ENCODE measurements at places on chromosomes 5 and 9. TPM values are rescaled to one million over a fixed set of nuclear protein-coding genes. Genes with fewer than 3 reads are reported as not detected.

C9orf50 gene
- total RNA-seq: not detected

MYOZ3 gene
- total RNA-seq: 18.1 TPM

DNA sequence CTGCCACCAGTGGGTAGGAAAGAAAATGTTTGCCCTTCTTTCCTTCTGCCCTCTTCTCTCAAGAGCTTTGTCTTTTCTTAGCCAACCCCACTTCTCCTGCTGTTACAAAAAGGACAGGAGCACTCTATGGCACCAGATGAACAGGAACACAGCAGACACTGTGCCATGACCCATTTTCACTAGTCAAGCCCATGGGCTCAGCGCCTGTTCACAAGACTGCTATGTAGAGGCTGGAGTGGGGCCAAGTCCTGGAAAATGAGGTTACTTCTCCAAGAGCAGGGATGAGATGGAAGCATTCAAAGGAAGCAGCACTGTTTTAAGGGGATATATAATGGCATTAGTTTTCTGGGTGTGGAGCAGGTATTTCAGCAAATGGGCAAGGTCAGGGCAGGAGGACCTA is 46.8 kb upstream of the GRAMD2B start:
- peaks cover 3% of the 10 kb centered on the region for H3K4me1 ChIP-seq
- no peaks in the 10 kb centered on the region for H3K36me3 ChIP-seq
- no peak overlapping the region for H3K27ac ChIP-seq
- H3K4me3 ChIP-seq: no peak overlapping the region
- DNase-seq: no peak

DNA sequence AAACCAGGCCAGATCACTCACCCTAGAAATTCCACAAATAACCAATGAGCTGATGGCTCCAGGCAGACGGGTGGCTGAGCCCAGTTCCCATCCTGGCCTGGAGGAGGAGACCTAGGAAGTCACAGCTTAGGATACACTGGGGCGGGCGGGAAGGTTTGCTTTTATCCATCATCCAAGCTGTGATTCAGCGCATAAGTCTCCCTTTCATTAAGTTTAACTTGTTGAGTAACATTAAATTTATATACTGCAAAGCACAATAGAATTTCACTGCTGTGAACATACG is 55.7 kb downstream of the THBS4 start:
- no peak overlapping the region for H3K27ac ChIP-seq
- no peaks in the 10 kb centered on the region for H3K36me3 ChIP-seq
- H3K4me3 ChIP-seq: no peak overlapping the region
- peaks cover 4% of the 10 kb centered on the region for H3K4me1 ChIP-seq
- DNase-seq: peak; percentile 43
- H3K27me3 ChIP-seq: no peaks in the 10 kb centered on the region

DNA sequence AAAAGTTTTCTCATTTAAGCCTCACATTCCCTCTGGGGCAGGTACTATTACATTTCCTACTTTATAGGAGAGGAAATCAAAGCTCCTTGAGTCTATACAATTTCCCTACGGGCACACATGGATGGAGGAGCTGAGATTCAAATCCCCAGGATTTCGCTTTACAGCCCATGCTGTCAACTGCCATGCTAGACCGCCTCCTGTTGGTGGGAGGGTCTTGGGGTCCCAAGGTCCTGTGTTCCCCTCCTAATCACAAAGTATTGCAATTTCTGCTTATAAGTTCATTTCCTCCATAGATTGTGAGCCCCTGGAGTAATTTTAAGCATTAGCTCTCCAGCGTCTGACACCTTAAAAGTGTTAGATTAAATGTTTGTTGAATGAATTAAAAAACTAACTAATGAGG is 95.9 kb upstream of the SMARCA2 start:
- H3K27ac ChIP-seq: no peak overlapping the region
- no peak overlapping the region for H3K4me3 ChIP-seq
- no peaks in the 10 kb centered on the region for H3K27me3 ChIP-seq
- H3K4me1 ChIP-seq: no peaks in the 10 kb centered on the region
